ENCODE measurements at places on chromosomes 3 and 15.

DNA sequence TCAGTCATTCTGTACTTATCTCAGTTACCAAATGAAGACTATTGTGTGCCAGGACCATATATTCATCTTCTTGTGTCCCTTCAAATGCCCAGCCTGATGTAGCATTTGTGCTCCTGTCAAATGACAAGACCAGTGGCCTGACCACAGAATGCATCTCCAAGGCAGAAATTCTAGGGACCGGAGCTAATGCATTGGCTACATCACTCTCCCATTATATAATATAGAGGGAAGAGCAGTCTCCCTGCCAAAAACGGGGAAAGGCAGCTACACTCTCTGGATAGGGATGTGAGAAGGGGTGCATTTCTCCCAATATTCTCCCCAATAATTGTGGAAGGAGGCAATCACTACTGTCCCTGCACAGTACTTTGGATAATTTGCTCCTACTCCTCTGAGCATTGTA is 312.0 kb downstream of the EPHB1 start:
- DNase-seq, result no peak

- DNase-seq, result no peak
These were observed 27.9 kb upstream of the FAM174B start for GRCh38 chr15:92683511-92683834.

- DNase-seq, result no peak
These were observed 43.4 kb downstream of the SNAPC5 start for GRCh38 chr15:66454143-66454542.

DNA sequence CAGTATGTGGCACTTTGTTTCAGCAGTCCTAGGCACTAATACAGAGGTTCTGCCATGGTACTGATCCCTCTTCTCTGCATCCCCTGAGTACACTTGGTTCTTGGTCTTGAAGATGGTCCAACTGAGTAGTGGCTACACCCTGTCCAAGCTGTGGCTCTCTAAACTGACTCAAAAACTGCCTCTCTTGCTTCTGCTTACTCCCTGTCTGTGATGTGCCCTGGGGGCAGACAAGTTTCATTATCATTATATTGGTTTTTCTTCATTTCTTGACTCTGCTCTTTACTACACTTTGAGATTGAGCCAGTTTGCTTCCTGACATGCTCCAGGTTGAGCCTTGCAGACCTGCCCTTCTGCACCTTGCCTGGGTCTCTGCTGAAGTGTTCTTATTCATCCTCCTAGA is 18.9 kb upstream of the ST3GAL6 start:
- DNase-seq, result no peak

DNA sequence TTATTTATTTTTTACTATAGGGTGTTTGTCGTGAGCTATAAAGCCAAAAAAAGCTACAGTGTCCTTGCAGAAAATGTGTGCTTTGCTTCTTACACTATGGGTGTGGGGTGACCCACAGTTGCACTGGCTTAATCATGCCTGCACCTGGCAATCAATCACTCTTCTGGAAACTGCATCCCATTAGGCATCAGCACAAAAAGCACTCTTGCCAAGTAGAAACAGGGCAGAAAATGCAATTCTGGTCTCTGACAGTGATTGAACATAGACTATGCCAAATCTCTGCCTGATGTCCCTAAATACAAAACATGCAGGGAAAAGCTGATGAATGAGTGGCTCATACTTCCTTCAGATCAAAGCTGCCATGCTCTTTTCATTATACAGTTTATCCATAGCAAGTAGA is 30.4 kb upstream of the PLAAT1 start:
- DNase-seq, result no peak

Data from activated CD8-positive, alpha-beta T cell treated with anti-CD3 and anti-CD28 coated beads, Interleukin-2, amount 10 ng/mL, durations not matched to agents 7 days and 5 days (primary cell).